ENCODE measurements at places on chromosomes 5 and 9.

DNA sequence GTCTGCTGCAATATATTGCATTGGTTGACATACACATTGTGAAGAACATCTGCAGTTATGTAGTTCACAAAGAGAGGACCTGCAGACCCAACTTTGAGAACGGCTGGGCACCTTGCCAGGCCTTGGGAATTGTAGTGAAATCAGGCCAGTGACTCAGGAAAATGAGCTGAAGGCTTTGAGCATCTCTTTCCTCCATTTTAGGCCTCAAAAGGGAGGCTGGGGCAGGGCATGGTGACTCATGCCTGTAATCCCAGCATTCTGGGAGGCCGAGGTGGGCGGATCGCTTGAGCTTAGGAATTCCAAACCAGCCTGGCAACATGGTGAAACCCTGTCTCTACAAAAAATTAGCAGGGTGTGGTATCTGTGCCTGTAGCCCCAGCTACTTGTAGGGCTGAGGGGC is 1.4 kb upstream of the IPPK start:
- peak; percentile 63 for DNase-seq

GRCh38 chr5:143156572-143156971 is 246.9 kb downstream of the NR3C1 start:
- no peak for DNase-seq

- no peak for DNase-seq
These were observed 55.9 kb downstream of the ROPN1L start for GRCh38 chr5:10497554-10497953.

GRCh38 chr5:151630088-151630487 is 39.0 kb upstream of the FAT2 start:
- DNase-seq = no peak

DNA sequence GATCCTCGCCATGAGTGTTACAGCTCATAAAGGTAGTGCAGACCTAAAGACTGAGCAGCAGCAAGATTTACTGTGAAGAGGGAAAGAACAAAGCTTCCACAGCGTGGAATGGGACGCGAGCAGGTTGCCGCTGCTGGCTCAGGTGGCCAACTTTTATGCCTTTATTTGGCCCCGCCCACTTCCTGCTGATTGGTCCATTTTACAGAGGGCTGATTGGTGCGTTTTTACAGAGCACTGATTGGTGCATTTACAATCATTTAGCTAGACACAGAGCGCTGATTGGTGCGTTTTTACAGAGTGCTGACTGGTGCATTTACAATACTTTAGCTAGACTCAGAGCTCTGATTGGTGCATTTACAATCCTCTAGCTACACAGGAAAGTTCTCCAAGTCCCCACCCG is 13.9 kb downstream of the PLK2 start:
- no peak for DNase-seq

DNA sequence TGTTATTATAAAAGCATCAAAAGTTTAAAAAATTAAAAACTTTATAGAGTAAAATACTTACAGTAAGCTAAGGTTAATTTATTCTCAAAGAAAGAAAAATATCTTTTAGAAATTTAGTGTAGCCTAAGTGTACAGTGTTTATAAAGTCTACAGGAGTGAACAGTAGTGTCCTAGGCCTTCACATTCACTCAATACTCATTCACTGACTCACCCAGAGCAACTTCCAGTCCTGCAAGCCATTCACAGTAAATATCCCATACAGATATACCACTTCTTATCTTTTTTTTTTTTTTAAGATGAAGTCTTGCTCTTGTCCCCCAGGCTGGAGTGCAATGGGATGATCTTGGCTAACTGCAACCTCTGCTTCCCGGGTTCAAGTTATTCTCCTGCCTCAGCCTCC is 73.1 kb upstream of the FST start:
- DNase-seq = no peak

DNA sequence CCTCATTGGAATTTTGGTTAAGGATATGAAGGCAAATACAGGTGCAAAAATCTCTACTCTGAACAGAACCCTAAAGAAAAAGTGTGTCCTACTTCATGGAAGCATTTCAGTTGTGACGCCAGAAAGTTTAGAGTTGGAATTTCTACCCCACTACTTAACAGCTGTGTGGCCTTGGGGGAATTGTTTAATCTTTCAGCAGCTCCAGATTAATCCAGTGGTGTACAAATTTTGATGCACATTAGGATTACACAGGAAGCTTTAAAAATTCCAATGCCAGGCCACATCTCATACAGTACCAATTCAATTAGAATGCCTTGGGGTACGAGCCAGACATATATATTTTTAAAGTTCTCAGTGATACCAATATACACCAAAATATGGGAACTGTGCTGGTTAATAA is 266.1 kb downstream of the EDIL3 start:
- no peak for DNase-seq

DNA sequence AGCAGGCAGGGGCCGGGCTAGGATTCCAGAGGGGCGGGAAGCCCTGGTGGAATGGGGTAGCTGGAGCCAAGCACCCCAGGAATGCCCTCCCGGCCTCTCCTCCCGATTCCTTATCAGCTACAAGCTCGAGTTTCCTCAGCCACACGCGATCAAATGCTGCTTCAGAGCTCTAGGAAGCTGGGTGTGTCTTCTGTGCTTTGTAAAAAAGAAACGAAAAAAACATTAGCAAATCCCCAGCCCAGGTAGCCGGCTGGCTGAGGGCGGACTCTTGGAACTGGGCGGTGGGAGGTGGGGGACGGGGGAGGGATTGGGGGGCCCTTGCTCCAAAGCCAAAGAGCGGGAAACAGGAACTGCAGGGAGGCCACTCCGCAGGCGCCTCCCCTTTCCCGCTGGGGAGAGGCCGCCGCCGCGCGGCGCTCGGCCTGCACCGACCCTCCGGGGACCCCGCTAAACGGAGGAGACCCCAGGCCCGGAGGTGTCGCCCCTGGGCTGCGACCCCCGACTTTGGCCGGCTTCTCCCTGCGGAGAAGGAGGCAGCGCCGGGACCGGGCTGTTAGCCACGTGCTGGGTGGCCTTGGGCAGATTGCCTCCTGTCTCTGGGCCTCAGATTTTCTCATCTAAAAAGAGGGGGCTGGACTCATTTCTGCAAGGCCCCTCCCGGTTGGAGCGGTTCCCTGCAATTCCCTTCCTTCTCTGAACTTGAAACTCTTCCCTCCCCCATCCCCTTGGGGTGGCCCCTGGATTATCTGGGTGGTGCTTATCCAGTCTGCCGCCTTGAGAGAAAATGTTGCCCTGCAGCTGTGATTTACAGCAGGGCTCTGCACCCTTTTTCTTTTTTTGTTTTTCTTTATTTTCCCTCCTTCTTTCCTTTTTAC is 40.9 kb upstream of the FABP6 start:
- DNase-seq = no peak
